ENCODE measurements at places on chromosomes 2 and 18.

- H3K4me3 ChIP-seq: no peak overlapping the region
- H3K27ac ChIP-seq: peak overlapping the region; percentile 99
- 0 out of 2 replicates have a peak, but pooled peaks cover 3% of the 10 kb centered on the region for H3K36me3 ChIP-seq
- peaks cover 78% of the 10 kb centered on the region for H3K4me1 ChIP-seq
Measured at GRCh38 chr18:48545757-48546321, 7.0 kb downstream of the CTIF start.

DNA sequence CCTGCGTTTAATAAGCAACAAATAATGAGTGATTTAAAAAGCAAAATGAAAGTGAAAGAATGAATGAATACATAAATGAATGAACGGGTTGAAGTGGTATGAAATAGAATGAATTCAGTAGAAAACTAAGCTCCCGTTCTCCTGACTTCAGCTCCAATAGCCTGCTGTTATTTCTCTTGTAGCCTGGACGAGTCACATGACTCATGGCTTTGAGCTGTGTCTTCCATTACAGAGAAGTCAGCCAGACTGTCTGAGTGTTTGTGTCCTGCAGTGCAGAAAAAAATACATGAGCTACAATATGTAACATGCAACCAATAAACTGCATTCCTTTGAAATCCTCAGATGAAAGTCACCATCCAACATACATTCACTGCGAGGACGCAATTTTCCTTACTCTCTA is 21.2 kb downstream of the SCG2 start:
- peaks cover 27% of the 10 kb centered on the region for H3K4me1 ChIP-seq
- H3K4me3 ChIP-seq: peak overlapping the region; percentile 58
- H3K27me3 ChIP-seq: no peaks in the 10 kb centered on the region

GRCh38 chr18:12768625-12769024 is 65.8 kb downstream of the PSMG2 start:
- H3K27me3 ChIP-seq: no peaks in the 10 kb centered on the region
- H3K27ac ChIP-seq: no peak overlapping the region
- H3K4me1 ChIP-seq: 0 out of 2 replicates have a peak, but pooled peaks cover 3% of the 10 kb centered on the region
- H3K4me3 ChIP-seq: no peak overlapping the region
- no peaks in the 10 kb centered on the region for H3K36me3 ChIP-seq

GRCh38 chr2:23425885-23426262 is 40.9 kb downstream of the KLHL29 start:
- H3K27ac ChIP-seq: peak overlapping the region; percentile 73
- H3K4me3 ChIP-seq: no peak overlapping the region
- no peaks in the 10 kb centered on the region for H3K27me3 ChIP-seq
- H3K4me1 ChIP-seq: peaks cover 28% of the 10 kb centered on the region

- peak; percentile 35 for DNase-seq
- H3K4me1 ChIP-seq: 0 out of 2 replicates have a peak, but pooled peaks cover 4% of the 10 kb centered on the region
- H3K36me3 ChIP-seq: no peaks in the 10 kb centered on the region
Measured at GRCh38 chr18:13266218-13267100, 47.9 kb downstream of the LDLRAD4 start.

GRCh38 chr2:223647258-223647952 is 45.2 kb upstream of the SCG2 start:
- H3K36me3 ChIP-seq: no peaks in the 10 kb centered on the region
- H3K27me3 ChIP-seq: no peaks in the 10 kb centered on the region
- DNase-seq: peak; percentile 25
- H3K4me1 ChIP-seq: no peaks in the 10 kb centered on the region
- no peak overlapping the region for H3K27ac ChIP-seq

DNA sequence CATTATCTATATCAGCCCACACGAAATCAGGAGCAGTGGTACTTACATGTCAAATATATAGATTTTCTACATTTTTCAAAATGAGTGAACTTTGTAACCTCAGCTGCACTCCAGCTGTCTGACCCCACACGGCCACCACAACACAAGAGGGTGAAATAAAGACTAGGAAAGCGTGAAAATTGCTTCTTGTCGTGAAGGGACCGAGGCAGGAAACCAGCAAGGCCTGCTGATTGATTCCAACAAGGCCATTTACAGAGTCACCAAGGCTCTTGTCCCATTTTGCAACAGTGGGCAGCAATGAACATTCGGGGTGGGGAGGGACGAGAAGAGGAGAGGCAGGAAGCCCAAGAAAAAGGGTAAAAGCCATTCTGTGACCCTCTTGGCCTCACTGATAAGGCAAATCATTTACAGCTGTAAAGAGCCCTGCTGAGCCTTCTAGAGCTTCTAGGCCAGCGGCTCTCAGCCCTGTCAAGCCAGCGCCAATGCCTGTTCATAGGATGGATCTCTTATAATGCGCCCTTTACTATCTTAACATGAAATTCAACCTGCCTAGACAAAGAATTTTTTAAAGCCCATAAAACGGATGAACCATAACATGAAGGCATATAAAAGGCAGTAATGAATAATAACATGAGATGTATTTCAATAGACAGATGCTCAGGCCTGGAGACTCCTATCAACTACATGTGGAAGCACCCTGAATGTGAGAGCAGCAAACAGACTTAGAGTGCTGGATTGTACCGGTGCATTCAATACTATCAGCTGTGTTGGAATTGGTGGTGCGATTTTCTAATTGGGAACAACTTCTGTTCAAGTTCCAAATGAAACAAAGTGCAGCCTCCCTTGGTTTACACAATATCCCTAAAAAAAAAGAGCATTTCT is 269.0 kb downstream of the CDCA7 start:
- H3K4me1 ChIP-seq: no peaks in the 10 kb centered on the region
- H3K4me3 ChIP-seq: no peak overlapping the region
- H3K36me3 ChIP-seq: no peaks in the 10 kb centered on the region
- H3K27ac ChIP-seq: no peak overlapping the region
- no peak for DNase-seq
